SK-N-SH (cell line): ENCODE measurements at places on chromosomes 2 and 18. TPM values are rescaled to one million over a fixed set of nuclear protein-coding genes. Genes with fewer than 3 reads are reported as not detected.

GULP1 gene
- 33.8 and 35.0 TPM in 2 replicates for polyA plus RNA-seq

HOXD10 gene
- polyA plus RNA-seq = 0.03 and 0.10 TPM in 2 replicates

STK17B gene
- polyA plus RNA-seq = 5.1 and 6.1 TPM in 2 replicates

ADGRF3 gene
- 0.10 and 0.31 TPM in 2 replicates for polyA plus RNA-seq

LIMS4 gene
- 9.6 and 10.7 TPM in 2 replicates for polyA plus RNA-seq

FAM110C gene
- not detected in 2 replicates for polyA plus RNA-seq

RPRD1A gene
- 28.9 and 44.4 TPM in 2 replicates for polyA plus RNA-seq

ARL4C gene
- polyA plus RNA-seq = 20.6 and 24.0 TPM in 2 replicates

LIMS2 gene
- 2.2 and 2.7 TPM in 2 replicates for polyA plus RNA-seq

FEV gene
- 0.53 and 1.2 TPM in 2 replicates for polyA plus RNA-seq

UGT1A8 gene
- polyA plus RNA-seq = not detected in 2 replicates

RGPD3 gene
- 0.05 and 0.06 TPM in 2 replicates for polyA plus RNA-seq

LRP2 gene
- polyA plus RNA-seq = not detected in 2 replicates

RELCH gene
- polyA plus RNA-seq = 7.4 and 11.0 TPM in 2 replicates

ZNF514 gene
- 9.0 and 12.5 TPM in 2 replicates for polyA plus RNA-seq

FIGN gene
- polyA plus RNA-seq = 0.74 and 0.75 TPM in 2 replicates

REG3G gene
- not detected in 2 replicates for polyA plus RNA-seq

SCN2A gene
- 5.1 and 7.3 TPM in 2 replicates for polyA plus RNA-seq

CYP27C1 gene
- 0.03 TPM in 1 of 2 replicates, not detected in the other for polyA plus RNA-seq

TXNDC2 gene
- 0.06 and 0.07 TPM in 2 replicates for polyA plus RNA-seq

FNDC4 gene
- 26.5 and 27.0 TPM in 2 replicates for polyA plus RNA-seq

WIPF1 gene
- 48.2 and 56.7 TPM in 2 replicates for polyA plus RNA-seq

PAX3 gene
- polyA plus RNA-seq = not detected in 2 replicates

EIF4E2 gene
- polyA plus RNA-seq = 27.6 and 29.1 TPM in 2 replicates

TRABD2A gene
- polyA plus RNA-seq = 3.0 and 3.8 TPM in 2 replicates

EDAR gene
- not detected in 2 replicates for polyA plus RNA-seq
